Body of pancreas (tissue), 4 donors: ENCODE measurements at places on chromosomes 13 and 19. TPM values are rescaled to one million over a fixed set of nuclear protein-coding genes. Genes with fewer than 3 reads are reported as not detected.

SH2D3A gene
- total RNA-seq, result 60.0 TPM

- H3K36me3 ChIP-seq, result no peaks in the 10 kb centered on the region
- peak; percentile 45 for DNase-seq
- no peak overlapping the region for H3K4me3 ChIP-seq
- peaks cover 4% of the 10 kb centered on the region for H3K27me3 ChIP-seq
- H3K4me1 ChIP-seq, result peaks cover 28% of the 10 kb centered on the region
Measured at GRCh38 chr19:4911786-4912672, 2.7 kb downstream of the UHRF1 start.

GPR183 gene
- 3.6 TPM for total RNA-seq

DNA sequence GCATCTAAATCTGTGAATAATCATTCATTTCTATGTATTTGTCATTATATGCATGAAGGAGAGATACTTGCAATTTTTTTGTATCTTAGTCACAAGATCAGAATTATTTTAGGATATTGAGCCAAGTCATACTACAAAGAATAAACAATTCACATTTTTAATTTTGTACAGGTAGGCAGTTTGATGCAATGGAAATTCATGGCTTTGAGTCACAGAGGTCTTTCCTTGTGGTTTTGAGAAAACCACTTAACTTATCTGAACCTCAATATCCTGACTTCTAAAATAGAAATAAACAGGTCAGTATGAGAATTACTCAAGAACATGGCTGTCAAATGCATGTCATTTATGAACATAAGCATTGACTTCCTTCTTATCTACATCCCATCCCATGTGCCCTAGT is 221.4 kb upstream of the SLC10A2 start:
- H3K36me3 ChIP-seq, result no peaks in the 10 kb centered on the region
- H3K27me3 ChIP-seq, result no peaks in the 10 kb centered on the region
- no peak overlapping the region for H3K27ac ChIP-seq
- no peak for DNase-seq
- H3K4me3 ChIP-seq, result no peak overlapping the region

IGLON5 gene
- total RNA-seq, result not detected
